ENCODE measurements at places on chromosomes 11 and 22. TPM values are rescaled to one million over a fixed set of nuclear protein-coding genes. Genes with fewer than 3 reads are reported as not detected.
A peak's percentile ranks its signal among the peaks of the same experiment; 100 is the strongest.

- H3K27me3 ChIP-seq = no peaks in the 10 kb centered on the region
- DNase-seq = no peak
These were observed 3.4 kb downstream of the DGCR6 start for GRCh38 chr22:18909556-18909955.

- no peak overlapping the region for H3K27ac ChIP-seq
- no peak for DNase-seq
- H3K4me1 ChIP-seq = no peaks in the 10 kb centered on the region
- no peaks in the 10 kb centered on the region for H3K27me3 ChIP-seq
- H3K4me3 ChIP-seq = no peak overlapping the region
These were observed 277.4 kb downstream of the BLID start for GRCh38 chr11:121838571-121838970.

- peaks cover 16% of the 10 kb centered on the region for H3K4me1 ChIP-seq
- DNase-seq = no peak
- no peak overlapping the region for H3K27ac ChIP-seq
- no peak overlapping the region for H3K4me3 ChIP-seq
- no peaks in the 10 kb centered on the region for H3K27me3 ChIP-seq
These were observed 67.0 kb downstream of the BCL2L13 start for GRCh38 chr22:17705546-17705945.

DNA sequence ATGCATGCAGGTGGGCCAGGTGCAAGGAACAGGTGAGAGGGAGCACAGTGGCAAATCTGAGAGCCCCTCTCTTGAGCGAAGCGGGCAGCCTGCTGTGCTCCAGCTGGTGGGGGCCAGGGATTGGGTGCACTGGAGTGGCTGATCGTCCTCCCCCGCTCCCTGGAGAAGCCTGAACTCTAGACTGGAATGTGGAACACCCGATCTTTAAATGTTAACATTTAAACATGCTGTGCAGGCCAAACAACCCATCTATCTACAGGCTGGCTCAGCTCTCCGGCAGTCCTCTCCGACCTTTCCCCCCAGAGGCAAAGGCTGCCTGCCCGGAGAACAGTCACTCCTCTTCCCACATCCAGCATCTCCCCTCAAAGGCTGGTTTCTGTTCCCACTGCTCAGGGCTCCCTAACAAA, 5.1 kb downstream of the MRGPRF start:
- no peak overlapping the region for H3K4me3 ChIP-seq
- peaks cover 2% of the 10 kb centered on the region for H3K4me1 ChIP-seq
- no peak overlapping the region for H3K27ac ChIP-seq

DNA sequence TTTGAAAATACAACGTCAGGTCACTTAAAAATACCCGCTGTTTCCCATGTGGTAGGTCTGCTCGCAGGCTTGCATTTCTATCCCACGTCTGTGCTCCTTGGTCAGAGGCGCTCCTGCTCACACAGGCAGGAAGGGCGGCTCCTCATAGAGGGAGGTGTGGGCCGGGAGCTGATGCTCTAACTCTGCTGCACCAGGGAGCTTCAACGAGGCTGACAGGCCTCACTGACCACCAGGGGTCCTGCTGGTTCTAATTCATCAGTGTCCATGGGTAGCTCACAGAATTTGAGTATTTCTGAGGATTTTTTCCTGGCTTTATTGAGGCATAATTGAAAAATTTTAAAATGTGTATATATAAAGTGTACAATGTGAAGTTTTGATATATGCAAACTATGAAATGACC, 68.5 kb downstream of the PIWIL3 start:
- no peak overlapping the region for H3K27ac ChIP-seq
- H3K4me3 ChIP-seq = no peak overlapping the region
- no peak for DNase-seq
- H3K4me1 ChIP-seq = no peaks in the 10 kb centered on the region

DNA sequence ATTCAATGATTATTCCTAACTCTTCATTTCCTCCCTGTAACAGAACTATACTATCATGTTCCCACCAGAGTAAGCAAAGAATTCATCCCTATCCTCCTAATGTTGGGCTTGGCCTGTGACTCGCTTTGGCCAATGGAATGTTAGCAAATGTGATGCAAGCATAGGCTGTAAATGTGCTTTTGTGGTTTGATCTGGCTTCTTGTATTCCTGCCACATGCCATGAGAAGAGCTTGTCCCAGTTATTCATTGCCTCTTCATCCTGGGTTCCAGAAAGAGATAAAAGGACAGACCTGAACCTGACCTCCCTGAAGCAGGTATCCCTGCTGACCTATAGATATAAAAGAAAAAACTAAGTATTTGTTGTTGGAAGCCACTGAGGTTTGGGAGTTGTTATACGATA, 51.0 kb downstream of the SYTL2 start:
- no peak overlapping the region for H3K4me3 ChIP-seq
- DNase-seq = no peak
- no peak overlapping the region for H3K27ac ChIP-seq
- H3K4me1 ChIP-seq = peaks cover 51% of the 10 kb centered on the region

DNA sequence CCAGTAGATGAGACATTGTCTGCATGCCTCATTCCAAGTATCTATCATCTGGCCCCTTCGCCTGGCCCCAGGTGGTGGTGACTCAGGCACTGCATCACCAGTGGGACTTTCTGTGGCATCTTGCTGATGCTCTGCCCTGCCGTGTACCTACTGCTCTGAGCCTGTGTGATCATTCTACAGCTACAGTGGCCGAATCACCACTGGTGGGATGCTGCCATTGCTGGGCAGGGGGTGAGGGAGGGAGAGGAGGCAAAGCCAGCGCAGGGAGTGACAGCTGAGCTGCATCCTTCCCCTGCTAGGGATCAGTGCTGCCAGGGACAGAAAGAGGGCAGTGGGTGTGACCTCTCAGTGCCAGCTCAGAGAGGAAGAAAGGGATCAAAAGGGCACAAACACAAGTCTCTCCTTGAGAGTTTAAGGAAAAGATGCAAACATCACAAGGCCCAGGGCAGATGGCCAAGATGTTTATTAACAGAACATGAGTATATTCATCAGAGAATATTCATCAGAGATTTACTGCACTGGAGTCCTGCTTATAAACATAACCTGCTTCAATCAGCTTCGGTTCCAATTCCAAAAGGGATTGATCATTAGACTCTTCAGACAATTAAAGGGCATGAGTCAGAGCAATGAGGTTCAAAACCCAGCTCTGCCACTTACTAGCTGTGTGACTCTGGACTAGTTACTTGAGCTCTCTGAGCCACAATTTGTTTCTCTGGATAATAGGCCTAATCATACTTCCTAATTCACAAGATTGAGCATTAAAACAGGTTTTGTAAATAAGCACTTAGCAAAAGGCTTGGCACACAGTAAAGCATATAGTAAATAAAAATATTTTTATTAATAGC, 109.8 kb downstream of the NAT10 start:
- no peaks in the 10 kb centered on the region for H3K36me3 ChIP-seq
- no peak overlapping the region for H3K27ac ChIP-seq
- H3K27me3 ChIP-seq = peaks cover 6% of the 10 kb centered on the region
- no peak overlapping the region for H3K4me3 ChIP-seq

DNA sequence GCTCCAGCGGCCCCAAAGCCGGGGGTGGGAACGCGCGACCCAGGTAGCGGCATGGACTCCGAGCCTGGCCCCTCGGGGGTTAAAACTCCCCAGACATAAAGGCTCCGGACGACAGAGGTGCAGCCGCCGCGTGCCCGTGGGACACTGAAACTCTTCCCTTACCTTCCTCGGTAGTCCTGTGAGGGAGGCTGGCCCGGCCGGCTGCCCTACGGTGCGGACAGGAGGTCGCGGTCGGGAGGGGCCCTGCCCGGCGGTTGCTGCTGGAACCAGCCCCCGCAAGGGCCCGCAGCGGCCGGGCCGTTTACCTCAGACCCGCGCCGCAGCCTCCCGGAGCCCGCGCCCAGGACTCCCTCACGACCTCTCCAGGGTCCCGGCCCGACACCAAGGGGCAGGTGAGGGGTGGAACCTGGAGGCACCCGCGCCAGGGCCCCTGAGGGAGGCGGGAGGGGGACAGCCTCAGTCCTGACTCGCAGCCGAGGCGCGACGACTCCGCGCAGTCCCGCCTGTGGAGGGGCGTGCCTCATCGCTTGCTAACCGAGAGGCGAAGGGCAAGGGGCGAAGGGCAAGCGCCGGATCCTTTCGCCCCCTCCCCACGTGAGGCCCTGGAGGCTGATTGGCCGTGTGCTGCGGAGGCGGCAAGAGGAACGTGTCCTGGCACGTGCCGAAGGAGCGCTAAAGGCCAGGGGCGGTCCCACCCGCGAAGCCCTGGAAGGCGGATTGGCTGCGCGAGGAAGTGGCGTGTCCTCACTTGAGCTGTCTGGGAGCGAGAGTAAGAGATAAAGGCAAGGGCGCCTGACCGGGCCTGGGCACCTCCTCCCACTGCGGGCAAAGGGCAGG, at the start of gene UPB1:
TSS of gene UPB1 (plus strand) at position 805 of the 837 bp plus-strand sequence. CDS start 72 bp downstream, outside the sequence.
- peaks cover 27% of the 10 kb centered on the region for H3K27me3 ChIP-seq
- DNase-seq = no peak
- H3K4me1 ChIP-seq = peaks cover 18% of the 10 kb centered on the region

GRCh38 chr11:123742031-123742723, 717 bp upstream of the ZNF202 start:
- no peak for DNase-seq
- H3K4me1 ChIP-seq = peaks cover 31% of the 10 kb centered on the region
- peak overlapping the region; percentile 93 for H3K27ac ChIP-seq
- peaks cover 21% of the 10 kb centered on the region for H3K36me3 ChIP-seq

- no peak overlapping the region for H3K4me3 ChIP-seq
- no peaks in the 10 kb centered on the region for H3K36me3 ChIP-seq
- H3K4me1 ChIP-seq = no peaks in the 10 kb centered on the region
- H3K27ac ChIP-seq = no peak overlapping the region
- no peak for DNase-seq
- H3K27me3 ChIP-seq = no peaks in the 10 kb centered on the region
These were observed 81.6 kb downstream of the LRRC4C start for GRCh38 chr11:41377709-41378394.

DNA sequence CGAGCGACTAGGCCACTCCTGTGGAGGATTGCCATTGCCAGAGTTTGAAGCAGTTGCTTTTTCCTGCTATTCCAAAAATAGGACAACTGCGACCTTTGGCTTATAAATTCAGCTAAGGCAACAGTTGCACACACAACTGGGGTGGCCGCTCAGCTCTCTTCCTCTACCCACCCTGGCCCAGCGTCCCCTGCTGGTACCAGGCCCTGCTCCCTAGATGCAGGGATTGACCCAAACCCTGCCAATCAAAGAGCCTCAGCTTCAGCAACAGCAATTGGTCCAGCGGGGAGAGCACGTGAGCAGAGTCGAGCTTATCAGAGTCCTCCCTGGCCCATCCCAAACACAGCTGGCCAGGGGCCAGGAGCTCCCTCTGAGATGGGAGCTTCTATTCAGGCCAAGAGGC, 22.0 kb upstream of the CABP2 start:
- H3K4me3 ChIP-seq = no peak overlapping the region
- H3K4me1 ChIP-seq = no peaks in the 10 kb centered on the region
- DNase-seq = no peak
- H3K36me3 ChIP-seq = no peaks in the 10 kb centered on the region

GRCh38 chr11:78420255-78420764, 2.7 kb upstream of the GAB2 start:
- H3K4me3 ChIP-seq = no peak overlapping the region
- DNase-seq = peak; percentile 71
- H3K27ac ChIP-seq = no peak overlapping the region

GRCh38 chr11:101920992-101921391, 4.7 kb upstream of the ANGPTL5 start:
- H3K36me3 ChIP-seq = no peaks in the 10 kb centered on the region
- H3K4me1 ChIP-seq = peaks cover 5% of the 10 kb centered on the region
- no peak overlapping the region for H3K4me3 ChIP-seq

DNA sequence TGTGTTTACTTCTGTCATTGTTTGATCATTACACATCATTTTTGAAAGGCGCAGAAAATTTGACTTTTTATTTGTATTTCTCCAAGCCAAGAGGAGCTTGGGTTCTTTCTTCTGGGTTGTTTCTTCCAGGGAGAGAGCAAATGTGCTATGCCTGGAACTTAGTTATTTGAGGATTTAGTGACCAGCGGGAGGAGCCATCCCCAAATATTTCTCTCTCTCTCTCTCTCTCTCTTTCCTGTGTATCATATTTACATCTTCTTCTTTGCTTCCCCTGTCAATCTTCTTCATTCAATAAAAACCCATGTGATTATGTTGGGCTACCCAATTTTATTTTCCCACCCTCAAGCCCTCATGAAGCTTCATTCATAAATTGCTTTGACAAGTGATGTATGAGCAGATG, 534.5 kb downstream of the LRRC4C start:
- H3K4me1 ChIP-seq = no peaks in the 10 kb centered on the region
- no peak for DNase-seq
- no peaks in the 10 kb centered on the region for H3K27me3 ChIP-seq

- no peak overlapping the region for H3K4me3 ChIP-seq
- H3K27ac ChIP-seq = no peak overlapping the region
- H3K27me3 ChIP-seq = no peaks in the 10 kb centered on the region
These were observed 16.6 kb upstream of the ARHGAP8 start for GRCh38 chr22:44735518-44736428.

DNA sequence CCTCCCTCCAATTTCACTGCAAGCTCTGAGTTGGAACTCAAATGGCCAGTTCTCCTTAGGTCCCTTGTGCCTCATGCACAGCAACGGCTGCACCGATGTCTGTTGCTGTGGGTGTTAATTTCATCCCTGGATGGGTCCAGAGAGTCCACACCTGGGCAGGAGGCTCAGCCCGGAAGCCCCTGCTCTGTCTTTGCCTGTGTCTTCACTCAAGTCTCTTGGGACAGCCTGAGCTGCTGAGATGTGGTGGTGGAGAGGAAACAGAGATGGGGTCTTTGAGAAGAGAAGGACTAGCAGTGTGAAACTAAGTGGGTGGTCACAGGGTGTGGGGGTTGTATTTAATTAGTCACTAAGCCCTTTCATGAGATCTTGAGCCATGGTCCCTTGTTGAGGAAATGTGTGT, 109.3 kb downstream of the NECTIN1 start:
- H3K4me3 ChIP-seq = no peak overlapping the region
- H3K36me3 ChIP-seq = no peaks in the 10 kb centered on the region
- DNase-seq = no peak
- H3K4me1 ChIP-seq = no peaks in the 10 kb centered on the region
- H3K27me3 ChIP-seq = peaks cover 6% of the 10 kb centered on the region

DNA sequence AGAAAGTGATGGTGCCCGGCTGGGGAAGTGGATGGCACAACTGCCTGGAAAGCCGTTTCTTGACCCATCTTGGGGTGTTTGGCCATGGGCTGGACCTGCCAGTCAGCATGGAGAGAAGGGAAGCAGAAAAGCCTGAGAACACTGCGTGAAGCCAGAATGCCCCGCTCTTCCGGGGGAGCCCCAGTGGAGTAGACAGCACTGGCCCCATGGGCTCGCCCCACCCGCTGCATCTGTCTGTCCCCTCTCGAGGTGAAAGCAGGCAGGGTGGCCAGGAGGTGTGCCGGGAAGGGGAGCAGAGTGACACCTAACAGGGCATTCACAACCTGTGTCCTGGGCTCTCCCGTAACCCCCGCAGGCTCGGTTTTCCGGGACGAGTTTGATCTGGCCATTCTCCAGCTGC, 57.1 kb upstream of the TBCEL start:
- H3K27ac ChIP-seq = no peak overlapping the region
- no peak overlapping the region for H3K4me3 ChIP-seq
- peaks cover 3% of the 10 kb centered on the region for H3K27me3 ChIP-seq
- H3K4me1 ChIP-seq = no peaks in the 10 kb centered on the region
- no peaks in the 10 kb centered on the region for H3K36me3 ChIP-seq

DDI1 gene
- total RNA-seq = not detected

HBD gene
- total RNA-seq = not detected

CHRM1 gene
- total RNA-seq = not detected

DERL3 gene
- 10.0 TPM for total RNA-seq

OR9G4 gene
- not detected for total RNA-seq

TEX54 gene
- total RNA-seq = not detected

GRM5 gene
- not detected for total RNA-seq

POU2AF2 gene
- total RNA-seq = not detected

PRG2 gene
- not detected for total RNA-seq

CABP2 gene
- not detected for total RNA-seq

OR51G2 gene
- not detected for total RNA-seq

C11orf87 gene
- total RNA-seq = not detected

LDLRAD3 gene
- not detected for total RNA-seq

KMT5B gene
- 21.9 TPM for total RNA-seq

OR56A5 gene
- total RNA-seq = not detected

ANO5 gene
- not detected for total RNA-seq

MFNG gene
- 232 TPM for total RNA-seq

All from activated CD8-positive, alpha-beta T cell treated with anti-CD3 and anti-CD28 coated beads, Interleukin-2, amount 10 ng/mL, durations not matched to agents 7 days and 5 days (primary cell).